ENCODE measurements at places on chromosomes 2 and 18. TPM values are rescaled to one million over a fixed set of nuclear protein-coding genes. Genes with fewer than 3 reads are reported as not detected.

Gene MYO7B
- 1.1 TPM for total RNA-seq

Gene GKN2
- not detected for total RNA-seq

Gene CNDP2
- 65.5 TPM for total RNA-seq

GRCh38 chr2:27781496-27781895 is 10.0 kb downstream of the MRPL33 start:
- DNase-seq = no peak

Gene PFN4
- total RNA-seq = 0.51 TPM

GRCh38 chr2:173692068-173692467 is 273.1 kb downstream of the SP3 start:
- no peak for DNase-seq

Measured in liver (tissue), 10 donors.